ENCODE measurements at places on chromosomes 12 and 14.

GRCh38 chr14:102159841-102160240 is 20.1 kb downstream of the WDR20 start:
- DNase-seq = no peak

DNA sequence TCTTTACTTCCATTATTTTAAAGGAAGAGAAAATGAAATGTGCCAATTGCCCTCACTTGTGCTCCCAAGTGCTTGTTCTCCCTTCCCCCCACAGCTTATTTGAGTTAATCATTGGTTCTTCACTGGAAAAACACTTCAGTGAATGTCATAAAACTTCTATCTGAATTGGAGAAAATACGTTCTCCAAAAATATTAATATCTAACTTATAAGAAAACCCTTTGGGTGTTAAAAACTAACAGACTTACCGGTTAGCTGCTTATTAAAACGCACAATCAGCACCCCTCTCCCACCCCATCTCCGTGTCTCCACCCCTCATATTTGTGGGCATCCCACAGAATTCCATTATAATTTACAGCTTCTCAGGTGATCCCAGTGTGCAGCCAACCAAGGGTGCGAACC is 31.7 kb downstream of the PLEKHA5 start:
- DNase-seq = no peak

DNA sequence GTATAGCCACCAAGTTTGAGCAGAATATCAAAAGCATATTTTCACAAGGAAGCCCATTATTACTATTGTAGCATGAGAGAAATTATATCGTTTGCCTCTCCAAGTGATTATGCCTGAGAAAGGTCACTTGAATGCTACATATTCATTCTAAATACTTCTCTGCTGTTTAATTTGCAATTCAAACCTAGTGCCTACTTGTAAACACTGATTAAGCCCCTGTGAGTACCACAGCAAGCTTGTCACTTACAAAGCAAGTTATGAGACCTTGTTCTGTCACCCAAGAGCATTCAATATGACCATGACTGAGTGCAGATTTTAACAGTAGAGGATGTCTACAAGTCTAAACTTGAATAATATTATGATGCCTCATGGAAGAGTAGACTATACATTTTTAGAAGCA is 124.7 kb upstream of the SSTR1 start:
- DNase-seq = no peak

DNA sequence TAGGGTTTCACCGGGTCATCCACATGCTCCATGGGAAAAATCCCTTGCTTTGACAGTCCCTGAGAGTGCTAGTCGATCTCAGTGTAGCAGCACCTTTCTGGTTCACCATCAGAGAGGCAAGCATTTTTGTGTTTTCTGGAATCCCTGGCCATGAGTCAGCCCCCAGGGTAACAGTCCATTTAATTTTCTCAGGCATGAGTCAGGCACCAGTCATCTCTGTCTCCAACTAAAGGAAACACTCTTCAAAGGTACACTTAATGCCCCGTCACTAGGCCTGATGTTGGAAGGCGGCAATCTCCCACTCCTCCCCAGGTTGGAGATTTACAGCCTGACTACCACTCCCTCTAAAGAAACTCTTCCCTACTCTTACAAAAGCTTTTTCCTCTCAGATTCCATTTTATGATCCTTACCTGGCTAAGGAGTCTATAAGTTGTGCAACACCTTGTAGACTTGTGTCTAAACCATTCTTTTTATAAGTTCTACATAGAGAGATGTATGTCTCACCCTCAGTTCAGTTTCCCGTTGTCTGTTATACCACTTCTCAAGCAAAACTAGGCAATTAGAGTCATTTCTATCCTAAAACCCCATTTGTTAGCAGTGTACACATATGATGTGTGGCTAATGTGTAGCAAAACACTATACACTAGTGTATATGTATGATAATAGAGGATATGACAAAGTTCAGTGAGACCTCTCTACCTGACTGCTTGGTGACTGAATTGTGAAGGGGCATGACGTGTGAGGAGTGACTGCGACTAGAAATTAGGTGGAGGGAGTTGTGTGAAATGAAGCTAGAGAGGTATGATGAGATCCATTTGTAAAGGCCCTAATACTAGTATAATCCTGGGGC is 24.6 kb downstream of the TMEM19 start:
- no peak for DNase-seq

DNA sequence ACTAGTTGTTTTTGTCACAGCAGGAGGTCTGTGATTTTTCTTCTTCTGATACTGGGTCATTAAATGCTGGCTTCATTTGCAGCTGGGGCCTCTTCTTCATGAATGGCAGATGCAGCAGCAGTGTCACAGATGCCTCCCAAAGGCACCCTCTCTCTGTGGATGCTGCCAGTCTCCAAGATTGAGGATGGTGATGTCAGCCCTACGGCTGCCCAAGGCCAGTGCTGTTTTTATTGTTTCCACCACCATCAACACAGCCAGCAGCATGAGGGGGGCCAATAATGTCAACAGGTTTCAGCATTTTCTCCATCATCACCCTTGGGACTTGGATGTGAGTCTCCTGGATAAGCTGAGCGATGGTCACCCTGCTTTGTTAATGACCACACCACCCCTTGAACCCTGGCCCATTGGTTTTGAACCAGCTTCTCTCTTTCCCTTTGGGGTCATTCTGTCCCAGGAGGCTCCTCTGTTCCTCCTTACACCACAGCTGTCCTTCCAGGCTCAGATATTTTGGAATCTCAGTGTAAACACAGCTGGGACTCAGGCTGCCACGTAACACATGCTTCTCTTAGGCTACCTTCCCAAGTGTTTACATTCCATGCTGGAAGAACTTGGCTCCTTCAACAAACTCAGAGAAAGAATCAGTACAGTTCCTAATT is 151.7 kb upstream of the DDHD1 start:
- no peak for DNase-seq

DNA sequence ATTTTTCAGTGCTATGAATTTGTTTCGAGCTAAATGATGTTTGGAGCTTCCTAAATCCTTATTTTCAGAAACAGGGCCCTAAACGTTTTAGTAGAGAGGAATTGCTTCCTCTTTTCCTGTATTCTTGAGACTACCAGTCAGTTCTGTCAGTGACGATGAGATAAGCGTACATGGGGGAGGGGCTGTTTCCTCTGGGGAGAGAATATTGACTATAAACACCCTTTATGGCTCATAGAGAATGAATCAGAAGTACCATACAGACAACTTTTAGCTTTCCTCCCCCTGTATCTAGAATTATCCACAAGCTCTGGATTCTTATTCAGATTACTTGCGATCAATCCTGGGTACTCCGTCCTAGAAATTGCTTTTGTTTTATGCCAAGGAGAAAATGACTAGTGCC is 5.1 kb downstream of the TBK1 start:
- peak; percentile 66 for DNase-seq

DNA sequence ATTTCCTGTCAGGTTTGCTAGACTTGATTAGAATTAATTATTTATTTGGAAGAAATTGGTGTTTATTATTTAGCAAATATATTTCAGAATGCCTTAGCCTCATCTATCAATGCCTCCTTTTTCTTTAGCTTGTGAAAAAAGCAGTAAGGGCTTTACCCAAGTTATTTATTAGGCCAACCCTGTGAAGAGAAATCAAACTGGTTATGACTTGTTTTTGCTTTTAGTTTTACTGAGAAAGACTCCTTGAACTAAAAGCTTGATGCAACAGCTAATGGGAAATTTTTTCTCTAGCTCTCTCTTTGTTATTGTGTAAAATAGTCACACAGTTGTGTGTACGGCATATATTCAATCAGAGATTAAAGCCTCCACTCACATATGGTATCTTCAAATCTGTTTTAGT is 306.8 kb downstream of the DIO2 start:
- no peak for DNase-seq

DNA sequence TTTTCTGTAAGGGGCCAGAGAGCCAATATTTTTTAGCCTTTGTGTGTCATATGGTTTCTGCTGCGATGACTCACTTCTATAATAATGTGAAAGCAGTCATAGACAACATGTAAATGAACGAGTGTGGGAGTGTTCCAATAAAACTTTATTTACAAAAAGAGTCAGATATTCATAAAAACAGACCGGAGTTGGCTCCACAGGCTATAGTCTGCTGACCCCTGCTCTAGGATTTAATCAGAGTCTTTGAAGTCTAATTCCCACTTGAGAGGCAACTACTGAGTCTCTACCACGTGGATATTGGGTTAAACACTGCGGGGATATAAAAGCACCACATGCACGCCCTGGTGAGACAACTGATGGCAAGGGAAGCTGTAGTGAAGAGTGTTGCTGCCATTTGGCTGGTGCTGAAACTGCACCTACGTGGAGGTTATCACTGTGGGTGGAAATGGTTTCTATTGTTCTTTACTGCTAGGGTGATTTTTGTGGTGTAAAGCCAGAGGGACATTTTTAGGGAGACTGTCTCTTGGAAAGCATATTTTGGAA is 3.6 kb upstream of the NINJ2 start:
- DNase-seq = peak; percentile 59

GRCh38 chr12:110937104-110937641 is 16.8 kb upstream of the MYL2 start:
- peak; percentile 23 for DNase-seq

DNA sequence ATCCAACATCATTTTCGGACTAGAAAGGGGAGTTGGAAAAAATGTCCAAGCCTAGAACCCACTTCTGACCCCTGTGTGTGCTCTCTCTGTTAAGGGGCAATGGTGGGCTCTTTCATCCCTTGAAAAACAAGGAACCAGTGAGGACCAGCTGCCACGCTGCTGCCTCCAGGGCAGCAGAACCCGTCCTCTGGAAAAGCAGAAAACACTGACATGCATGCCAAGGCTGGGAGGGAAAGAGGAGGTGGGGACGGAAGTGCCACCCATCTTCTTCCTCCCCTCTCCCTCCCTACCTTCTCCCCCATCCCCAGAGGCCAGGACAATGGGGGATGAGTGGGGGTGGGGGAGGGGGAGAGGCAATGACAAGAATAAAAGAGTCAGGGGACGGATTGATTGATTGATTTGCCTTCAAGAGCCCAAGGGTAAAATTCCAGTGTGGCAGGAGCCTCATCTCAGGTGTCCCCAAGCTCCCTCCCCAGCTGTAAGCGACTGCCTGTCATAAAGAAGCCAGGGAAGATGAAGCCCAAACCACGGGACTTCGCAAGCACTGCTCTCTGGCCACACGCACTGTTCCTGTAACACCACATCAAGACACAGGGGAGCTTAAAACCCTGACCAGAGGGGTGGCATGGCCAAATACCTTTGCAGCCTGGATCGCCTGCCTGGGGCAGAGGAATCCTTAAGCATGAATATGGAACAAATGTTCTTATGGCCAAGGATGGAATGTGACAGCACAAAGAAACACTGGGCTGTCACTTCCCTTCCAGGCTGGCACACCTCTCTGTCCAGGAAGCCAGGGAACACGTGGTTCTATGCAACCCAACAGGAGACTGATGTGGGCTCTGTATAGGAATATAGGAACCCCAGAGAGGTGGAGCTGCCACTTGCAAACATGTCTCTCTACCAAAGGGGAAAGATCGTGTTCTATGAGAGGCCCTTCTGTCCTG is 38.9 kb upstream of the BDKRB2 start:
- DNase-seq = no peak

- no peak for DNase-seq
These were observed at the start of gene PTPRO for GRCh38 chr12:15322164-15323061. Gene PTPRO, plus strand, starts transcription at chr12:15322508.

DNA sequence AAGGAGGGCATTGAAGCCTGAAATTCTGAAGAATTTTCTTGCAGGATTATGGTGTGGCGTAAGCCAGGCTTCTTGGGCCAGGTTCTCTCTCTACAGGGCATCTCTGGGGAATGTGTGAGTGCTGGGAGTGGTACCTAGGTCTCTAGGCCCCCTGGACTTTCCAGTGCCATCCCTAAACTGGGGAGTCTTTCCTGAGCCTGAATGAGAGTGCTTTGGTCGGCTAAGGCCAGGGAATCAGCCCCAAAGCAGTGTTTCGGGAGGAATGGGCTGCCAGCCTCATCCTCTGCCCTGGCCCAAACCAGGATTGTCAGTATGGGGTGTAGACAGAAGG is 93.9 kb downstream of the CALM1 start:
- no peak for DNase-seq

DNA sequence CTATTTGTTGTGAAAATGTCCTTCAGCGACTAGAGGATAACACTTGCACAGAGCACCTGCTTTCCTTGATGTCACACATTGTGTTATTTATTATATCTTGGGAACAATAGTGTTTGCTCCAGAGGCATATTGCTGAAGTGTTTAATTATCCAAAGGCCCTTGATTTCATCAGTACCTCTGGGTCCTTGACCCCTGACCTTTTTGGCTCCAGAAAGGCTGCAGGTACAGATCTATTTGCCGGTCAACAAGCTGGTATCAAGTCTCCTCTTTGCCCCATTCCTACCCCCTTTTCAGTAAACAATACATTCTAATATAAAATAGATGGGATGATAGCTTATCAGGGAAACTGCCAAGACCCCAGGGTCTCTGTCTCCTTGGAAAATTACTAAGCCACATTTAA is 206.8 kb downstream of the DACT1 start:
- no peak for DNase-seq

Measured in CD4-positive, alpha-beta T cell treated with Interleukin-4 for 4 hours (primary cell).